ENCODE measurements at places on chromosomes 2 and 18. TPM values are rescaled to one million over a fixed set of nuclear protein-coding genes. Genes with fewer than 3 reads are reported as not detected.

The ANKRD30BL gene
- total RNA-seq: not detected

The FAM117B gene
- total RNA-seq: 24.9 TPM

The FAM237A gene
- not detected for total RNA-seq

The LBX2 gene
- 0.25 TPM for total RNA-seq

The FRZB gene
- total RNA-seq: not detected

The CFC1 gene
- total RNA-seq: not detected

The POLE4 gene
- total RNA-seq: 39.5 TPM

The KIF5C gene
- 6.0 TPM for total RNA-seq

The LOXHD1 gene
- total RNA-seq: 0.35 TPM

The SRD5A2 gene
- not detected for total RNA-seq

The EFR3B gene
- total RNA-seq: 0.06 TPM

The SPP2 gene
- not detected for total RNA-seq

The SERPINB3 gene
- total RNA-seq: not detected

The TMEM247 gene
- total RNA-seq: not detected

The NFATC1 gene
- 36.9 TPM for total RNA-seq

The IL1F10 gene
- total RNA-seq: not detected

The CXCR2 gene
- total RNA-seq: 0.20 TPM

The FHOD3 gene
- total RNA-seq: not detected

The TMEM169 gene
- total RNA-seq: 3.0 TPM

The COL4A4 gene
- total RNA-seq: 0.06 TPM

The MYO5B gene
- not detected for total RNA-seq

The MC5R gene
- not detected for total RNA-seq

The PLA2R1 gene
- not detected for total RNA-seq

The INO80C gene
- 18.9 TPM for total RNA-seq

The POTEJ gene
- not detected for total RNA-seq

The MYOM1 gene
- total RNA-seq: 0.71 TPM

The C2orf74 gene
- 7.1 TPM for total RNA-seq

The OR6B2 gene
- not detected for total RNA-seq

Data from activated CD4-positive, alpha-beta T cell treated with anti-CD3 and anti-CD28 coated beads, Interleukin-2, amount 10 ng/mL, durations not matched to agents 7 days and 5 days (primary cell).